ENCODE measurements at places on chromosomes 5 and 9.

GRCh38 chr9:34463098-34463900 is 4.7 kb downstream of the DNAI1 start:
- no peak for DNase-seq

DNA sequence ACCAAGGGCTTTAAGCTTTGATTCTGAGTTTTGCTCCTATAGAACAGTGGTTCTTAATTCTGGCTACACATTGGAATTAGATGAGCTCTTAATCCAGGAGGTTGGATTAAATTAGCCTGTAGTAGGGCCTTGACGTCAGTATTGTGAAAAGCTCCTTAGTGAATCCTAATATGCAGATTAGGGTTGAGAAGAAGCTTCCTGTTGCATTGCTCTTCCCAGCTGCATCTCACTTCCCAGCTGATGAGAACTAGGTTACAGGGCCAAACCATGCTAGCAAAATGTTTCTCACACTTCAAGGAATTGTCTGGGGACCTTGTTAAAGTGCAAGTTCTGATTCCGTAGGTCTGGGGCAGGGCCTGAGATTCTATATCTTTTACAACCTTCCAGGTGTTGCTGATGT is 300.0 kb downstream of the ZSWIM6 start:
- no peak for DNase-seq

GRCh38 chr5:160155017-160155750 is 35.9 kb upstream of the PWWP2A start:
- no peak for DNase-seq

- no peak for DNase-seq
These were observed 23.7 kb downstream of the NIPBL start for GRCh38 chr5:36900283-36900682.

GRCh38 chr9:20042128-20042711 is 253.4 kb upstream of the SLC24A2 start:
- DNase-seq, result no peak

GRCh38 chr9:117718085-117718484 is 13.9 kb downstream of the TLR4 start:
- peak; percentile 42 for DNase-seq

DNA sequence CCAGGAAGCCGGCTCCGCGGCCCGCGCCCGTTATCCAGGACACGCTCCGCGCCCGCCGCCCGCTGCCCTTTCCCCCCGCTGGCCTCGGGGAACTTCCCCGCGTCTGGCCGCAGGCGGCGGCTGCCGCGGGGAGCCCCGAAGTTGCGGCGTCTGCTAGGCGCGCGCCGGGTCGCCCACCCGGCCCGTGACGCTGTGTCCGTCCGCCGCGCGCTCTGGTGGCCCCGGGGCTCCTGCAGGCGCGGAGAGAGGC is 621 bp upstream of the GCNT4 start:
- peak; percentile 31 for DNase-seq

- no peak for DNase-seq
These were observed 101.9 kb downstream of the PDE4D start for GRCh38 chr5:59791617-59792016.

- DNase-seq, result peak; percentile 63
These were observed 50.5 kb upstream of the EXOC3 start for GRCh38 chr5:392431-392988.

GRCh38 chr5:145942201-145942600 is 5.8 kb downstream of the SH3RF2 start:
- no peak for DNase-seq

DNA sequence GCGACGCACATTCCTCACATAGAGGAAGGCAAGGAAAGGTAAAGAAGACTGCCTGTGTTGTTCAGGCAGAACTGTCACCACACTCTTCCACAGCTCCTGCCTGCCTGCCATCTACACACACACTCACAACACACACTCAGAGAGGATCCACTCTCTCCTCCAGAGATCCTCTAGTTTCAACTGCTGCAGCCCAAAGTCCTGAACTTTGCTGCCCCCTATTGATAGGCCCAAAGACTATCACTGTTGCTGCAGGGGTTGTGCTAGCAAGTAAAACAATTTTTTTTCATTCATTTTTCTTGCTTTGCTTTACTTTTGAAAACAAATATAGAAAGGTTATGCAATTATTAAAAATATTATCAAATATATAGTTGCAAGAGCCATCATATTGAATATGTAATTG is 5.9 kb upstream of the CFAP90 start:
- no peak for DNase-seq

GRCh38 chr5:135085133-135085935 is 51.3 kb upstream of the PITX1 start:
- no peak for DNase-seq

DNA sequence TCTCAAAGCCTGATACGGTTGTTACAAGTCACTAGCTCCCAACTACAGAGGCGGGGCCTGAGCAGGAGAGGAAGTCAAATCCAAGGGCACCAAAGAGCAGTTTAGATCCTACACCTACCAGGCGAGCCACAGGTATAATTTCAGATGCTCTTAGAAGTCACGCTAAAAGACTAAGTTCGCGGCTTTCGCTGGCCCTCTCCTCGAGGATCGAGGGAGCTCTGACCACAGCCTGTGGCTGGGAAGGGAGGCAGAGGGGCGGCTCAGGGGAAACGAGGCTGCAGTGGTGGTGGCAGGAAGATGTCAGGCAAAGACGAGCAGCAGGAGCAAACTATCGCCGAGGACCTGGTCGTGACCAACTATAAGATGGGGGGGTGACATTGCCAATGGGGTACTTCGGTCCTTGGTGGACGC is 48.6 kb downstream of the SEMA4D start:
- no peak for DNase-seq

GRCh38 chr9:69093471-69094103 is 58.0 kb downstream of the FXN start:
- DNase-seq, result no peak

GRCh38 chr9:84062538-84062937 is 81.9 kb downstream of the RMI1 start:
- no peak for DNase-seq

GRCh38 chr5:143582869-143583268 is 179.4 kb upstream of the NR3C1 start:
- DNase-seq, result no peak

DNA sequence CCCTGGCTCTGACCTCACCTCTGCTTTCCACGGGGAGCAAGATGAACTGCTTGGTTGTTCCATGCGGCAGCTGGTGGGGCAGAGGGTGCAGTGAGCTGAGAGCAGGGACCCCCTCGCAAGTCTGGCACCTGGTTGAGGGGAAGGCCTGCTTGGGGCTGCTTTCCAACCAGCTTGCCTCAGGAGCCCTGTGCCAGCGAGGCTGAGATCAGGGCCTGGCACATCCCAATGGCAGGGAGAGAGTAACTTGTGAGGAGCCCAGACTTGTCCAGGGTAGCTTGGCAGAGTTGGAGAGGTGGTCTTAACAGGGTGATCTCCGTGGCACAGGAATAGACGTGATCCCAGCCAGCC is 68.9 kb downstream of the IQGAP2 start:
- no peak for DNase-seq

- DNase-seq, result no peak
These were observed 271.9 kb downstream of the NSG2 start for GRCh38 chr5:174317256-174317894.

GRCh38 chr9:121285835-121286687 is 18.1 kb downstream of the GSN start:
- no peak for DNase-seq

GRCh38 chr9:109579191-109579948 is 81.3 kb upstream of the PTPN3 start:
- no peak for DNase-seq

DNA sequence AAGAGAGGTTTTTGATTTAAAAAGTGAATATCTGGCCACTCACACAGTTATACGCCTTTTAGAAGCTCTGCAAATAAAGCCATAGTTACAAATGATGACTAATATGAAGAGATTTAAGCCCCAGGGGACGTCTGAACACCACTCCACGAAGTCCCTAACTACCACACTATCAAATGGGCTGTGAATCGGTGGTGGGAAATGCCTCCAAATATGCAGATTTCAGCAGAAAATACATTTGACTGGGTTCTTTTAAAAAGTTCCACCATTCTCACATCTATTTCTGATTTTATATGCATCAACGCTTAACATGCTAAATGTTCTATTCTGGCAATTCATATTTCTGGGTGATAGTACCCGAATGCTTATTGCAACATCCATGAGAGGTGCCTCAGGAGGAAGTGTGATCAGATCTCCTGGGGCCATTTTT is 22.5 kb downstream of the TICAM2 start:
- DNase-seq, result no peak

GRCh38 chr5:64451551-64451950 is 54.3 kb upstream of the RGS7BP start:
- DNase-seq, result no peak

- DNase-seq, result no peak
These were observed 1126.4 kb upstream of the C9orf72 start for GRCh38 chr9:28699632-28700031.

DNA sequence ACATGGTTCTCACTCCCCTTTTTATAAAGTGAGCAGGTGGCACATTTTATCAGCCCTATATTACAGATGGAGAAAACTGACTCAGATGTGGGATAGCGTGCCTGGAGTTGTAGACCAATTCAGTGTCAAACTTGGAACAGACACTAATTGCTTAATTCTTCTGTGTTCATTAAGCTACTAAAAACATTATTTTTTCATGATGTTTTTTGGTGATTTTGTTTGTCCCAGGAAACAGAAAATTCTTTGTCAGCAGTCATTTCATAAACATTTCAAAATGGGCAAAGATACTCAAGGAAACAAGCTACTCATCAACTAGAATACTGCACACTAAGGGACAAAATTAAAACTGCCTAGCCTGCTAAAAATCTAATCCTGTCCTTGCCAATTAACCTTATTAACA is 2.2 kb downstream of the ABHD17B start:
- DNase-seq, result no peak

- DNase-seq, result peak; percentile 48
These were observed 74.5 kb upstream of the BARHL1 start for GRCh38 chr9:132507670-132508469.

- no peak for DNase-seq
These were observed 50.0 kb upstream of the COL5A1 start for GRCh38 chr9:134591573-134591981.

DNA sequence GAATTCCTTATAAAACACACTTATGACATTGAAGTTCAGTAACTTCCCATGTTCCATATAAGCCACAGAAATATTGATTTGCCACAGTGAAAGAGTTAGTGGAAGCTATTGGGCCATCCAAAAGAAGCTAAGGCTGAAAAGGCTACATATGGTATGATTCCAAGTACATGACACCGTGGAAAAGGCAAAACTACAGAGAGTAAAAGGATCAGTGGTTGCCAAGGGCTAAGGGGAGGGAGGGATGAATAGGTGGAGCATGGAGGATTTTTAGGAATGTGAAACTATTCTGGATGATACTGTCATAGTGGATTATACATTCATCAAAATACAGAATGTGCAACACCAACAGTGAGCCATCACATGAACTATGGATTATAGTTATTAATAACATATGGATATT is 109.7 kb downstream of the F2RL2 start:
- no peak for DNase-seq

DNA sequence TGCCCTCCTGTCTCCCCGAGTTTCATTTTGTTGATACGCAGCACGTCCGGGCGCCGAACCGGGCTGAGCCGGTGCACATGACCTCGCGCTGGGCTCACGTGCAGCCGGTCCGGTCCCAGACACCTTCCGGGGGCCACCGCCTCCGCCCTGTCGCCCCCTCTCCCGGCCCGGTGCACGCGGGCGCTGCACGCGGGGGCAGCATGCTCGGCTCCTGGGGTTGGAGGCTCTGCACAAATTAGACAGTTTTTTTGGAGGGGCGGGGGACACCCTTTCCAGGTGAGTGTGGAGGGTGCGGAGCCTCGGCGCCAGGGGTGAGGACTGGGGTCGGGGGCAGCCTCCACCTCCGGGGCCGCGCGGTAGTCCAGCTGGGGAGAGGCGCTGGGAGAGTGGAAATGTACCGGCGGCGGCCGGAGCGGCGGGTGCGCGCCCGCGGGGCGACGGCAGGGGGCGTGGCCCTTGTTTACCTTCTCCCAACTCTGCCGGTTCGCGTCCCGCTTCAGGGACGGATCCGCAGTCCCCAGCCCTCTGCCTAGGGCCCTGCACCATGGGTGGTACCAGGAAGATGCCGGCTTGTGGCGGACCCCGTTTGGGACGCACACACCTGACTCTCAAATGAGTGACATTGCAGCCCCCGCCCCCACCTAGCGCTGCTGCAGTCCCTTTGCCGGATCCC is 1.1 kb downstream of the JADE2 start:
- peak; percentile 56 for DNase-seq

GRCh38 chr5:62574599-62574998 is 4.0 kb upstream of the LRRC70 start:
- no peak for DNase-seq

DNA sequence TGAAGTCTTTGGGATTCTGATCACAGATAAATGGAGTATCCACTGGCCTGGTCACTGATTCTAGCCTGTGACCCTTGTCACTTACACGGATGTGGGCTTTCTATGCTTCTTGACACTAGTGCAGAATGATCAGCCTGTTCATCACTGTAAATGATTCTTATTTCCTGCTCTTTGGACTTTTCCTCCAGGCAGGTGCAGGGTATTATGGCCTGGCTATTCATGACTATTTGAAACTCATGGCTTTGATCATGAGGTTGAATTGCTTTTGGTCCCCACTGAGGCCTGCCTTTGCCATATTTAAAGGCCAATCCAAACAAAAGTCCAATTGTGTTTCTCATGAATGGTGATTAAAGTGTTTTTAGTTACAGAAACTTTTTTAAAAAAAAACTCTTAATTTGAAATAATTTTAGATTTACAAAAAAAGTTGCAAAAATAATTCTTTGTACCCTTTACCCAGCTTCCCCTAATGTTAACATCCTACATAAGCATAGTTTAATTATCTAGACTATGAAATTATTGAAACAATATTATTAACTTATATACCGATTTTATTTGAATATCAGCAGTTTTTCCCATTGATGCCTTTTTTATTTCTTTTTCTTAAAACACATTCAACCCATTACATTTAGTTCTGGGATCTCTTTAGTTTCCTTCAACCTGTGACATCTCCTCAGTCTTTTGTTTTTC is 68.1 kb downstream of the GALNT10 start:
- no peak for DNase-seq

GRCh38 chr5:61824396-61824795 is 481.6 kb upstream of the KIF2A start:
- no peak for DNase-seq

DNA sequence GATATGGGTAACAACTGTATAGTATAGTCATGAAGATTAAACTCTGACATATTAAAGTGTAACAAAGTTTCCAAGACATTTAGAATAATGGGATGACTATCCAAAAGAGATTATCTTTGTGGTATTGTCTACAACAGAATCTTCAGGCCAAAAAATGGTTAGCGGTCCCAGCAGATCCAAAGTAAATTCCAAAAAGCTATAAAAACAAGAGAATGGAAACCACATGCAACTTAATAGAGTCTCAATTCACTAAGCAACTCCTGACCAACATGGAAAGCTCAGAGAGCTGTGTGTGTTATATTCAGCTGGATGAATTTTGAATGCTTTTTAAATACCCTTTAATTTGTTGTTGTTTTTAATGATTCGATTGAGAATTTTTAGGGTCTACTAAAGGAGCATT is 688.2 kb downstream of the CETN3 start:
- DNase-seq, result no peak

- DNase-seq, result peak; percentile 12
These were observed 459.5 kb upstream of the KLF4 start for GRCh38 chr9:107949061-107949460.

Measured in CD4-positive, alpha-beta T cell treated with Interferon gamma for 1 hour (primary cell).